ENCODE measurements at places on chromosomes 5 and 9.
A peak's percentile ranks its signal among the peaks of the same experiment; 100 is the strongest.

- no peak for DNase-seq
These were observed 15.5 kb downstream of the MYOZ3 start for GRCh38 chr5:150676578-150676977.

DNA sequence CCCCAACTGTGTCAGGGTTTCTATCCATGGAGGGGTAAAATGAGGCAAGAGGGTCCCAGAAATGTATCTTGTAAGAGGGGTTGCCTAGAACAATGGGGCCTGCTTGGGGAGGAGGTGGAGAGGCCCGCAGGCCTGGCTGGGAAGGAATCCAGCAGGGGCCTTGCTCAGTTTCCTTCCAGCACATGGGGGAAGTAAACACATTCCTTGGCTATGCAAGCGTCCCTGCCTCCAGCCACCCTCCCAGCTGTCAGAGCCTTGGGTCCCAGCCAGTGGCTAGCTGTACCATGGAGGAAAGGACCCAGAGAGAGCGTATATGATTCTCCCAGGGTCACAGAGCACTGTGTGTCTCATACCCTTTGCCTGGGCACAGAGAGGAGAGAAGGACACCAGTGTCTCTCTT is 71.1 kb upstream of the IL17B start:
- DNase-seq = no peak

DNA sequence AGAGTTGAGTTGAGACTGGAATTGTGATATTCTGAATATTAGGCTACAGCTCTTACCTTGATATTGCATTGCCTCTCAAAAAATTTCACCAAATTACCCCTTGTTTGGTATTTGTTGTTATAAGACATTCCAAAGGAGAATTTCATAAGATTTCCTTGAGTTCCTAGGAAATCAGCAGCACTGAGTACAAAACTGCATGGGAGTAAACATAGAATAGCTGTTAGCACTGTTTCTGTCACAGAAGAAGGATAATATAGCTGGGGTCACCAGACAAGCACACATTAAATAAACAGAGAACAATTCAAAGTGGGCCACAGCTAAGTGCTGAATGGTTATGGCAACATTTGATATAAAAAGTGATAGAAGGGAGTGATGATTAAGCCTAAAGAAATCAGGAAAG is 724.3 kb downstream of the PRELID2 start:
- no peak for DNase-seq

DNA sequence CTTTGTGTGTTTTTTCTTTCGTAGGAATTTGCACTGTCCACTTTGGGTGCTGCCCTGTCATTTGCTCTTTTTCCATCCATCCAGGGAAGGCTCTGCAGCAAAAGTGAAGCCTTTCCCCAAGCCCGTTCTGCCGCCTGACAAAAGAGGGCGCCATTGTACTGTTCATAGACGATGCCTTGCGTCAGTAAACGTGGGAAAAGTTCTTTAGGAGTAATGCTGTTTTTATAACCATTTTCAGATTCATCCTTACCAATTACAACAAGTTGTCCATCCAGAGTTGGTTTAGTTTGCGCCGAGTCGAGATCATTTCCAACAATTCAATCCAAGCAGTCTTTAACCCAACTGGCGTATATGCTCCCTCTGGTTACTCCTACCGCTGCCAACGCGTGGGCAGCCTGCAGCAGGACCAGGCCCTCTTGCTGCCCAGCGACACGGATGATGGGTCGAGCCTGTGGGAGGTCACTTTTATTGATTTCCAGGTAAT is 34.3 kb upstream of the RPS23 start:
- no peak for DNase-seq

DNA sequence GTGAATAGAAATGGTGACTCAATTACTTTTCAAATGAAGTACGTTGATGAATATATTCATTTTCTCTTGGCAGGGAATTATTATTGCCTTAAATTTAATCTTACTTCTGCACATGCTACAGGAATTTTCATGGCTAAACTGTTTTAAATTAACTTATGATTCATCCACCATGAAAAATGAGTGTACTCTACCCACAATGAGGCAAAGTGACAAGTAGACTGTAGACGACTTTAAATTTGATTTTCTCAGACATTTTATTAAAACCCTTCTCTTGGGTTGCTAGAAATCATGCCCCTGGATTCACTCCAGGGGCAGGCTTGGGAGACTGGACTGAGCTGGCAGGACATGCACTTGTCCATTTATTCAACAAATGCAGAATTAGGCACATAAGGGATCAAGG is 23.5 kb upstream of the ERAP2 start:
- DNase-seq = no peak

- peak; percentile 46 for DNase-seq
These were observed 57.9 kb downstream of the PBX3 start for GRCh38 chr9:125805057-125805456.

DNA sequence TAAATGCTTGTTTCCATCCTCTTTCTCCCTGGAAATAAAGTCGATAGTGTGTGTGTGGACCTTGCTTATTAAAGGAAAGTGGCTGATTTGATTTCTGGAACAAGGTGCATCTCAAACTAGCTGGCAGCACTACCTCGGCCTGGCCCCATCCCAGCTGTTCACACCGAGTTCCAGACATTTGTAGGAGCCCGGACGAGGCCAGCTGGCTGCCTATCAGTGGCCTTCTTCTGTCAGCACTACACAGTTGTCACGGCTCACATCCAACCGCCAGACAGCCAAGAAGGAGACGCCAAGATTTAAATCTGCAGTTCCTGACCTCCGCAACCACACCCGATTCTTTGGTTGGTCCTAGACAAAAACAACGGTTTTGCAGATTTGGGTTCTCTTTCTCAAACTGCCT is 63.6 kb downstream of the PALM2AKAP2 start:
- no peak for DNase-seq

GRCh38 chr9:86626802-86627201 is 272.6 kb upstream of the TUT7 start:
- DNase-seq = no peak

DNA sequence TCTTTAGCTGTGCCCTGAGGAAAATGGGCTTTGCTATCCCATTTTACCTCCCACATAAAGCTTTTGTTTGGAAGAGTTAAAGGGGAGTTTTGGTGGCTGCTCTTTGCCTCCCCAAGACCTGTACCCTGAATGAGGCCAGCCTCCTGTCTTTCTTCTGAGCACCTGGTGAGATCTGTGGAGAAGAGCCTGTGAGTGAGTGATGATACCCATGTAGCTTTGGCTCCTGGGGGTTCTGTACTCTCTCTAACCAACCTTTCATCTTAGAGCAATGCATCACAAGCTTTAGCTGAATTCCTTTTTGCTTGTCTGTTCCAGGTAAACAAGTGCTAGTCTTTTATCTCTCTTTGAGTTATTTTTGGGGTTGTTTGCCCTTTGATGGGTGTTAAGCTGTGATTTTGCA is 73.6 kb downstream of the SCAMP1 start:
- no peak for DNase-seq

- no peak for DNase-seq
These were observed 27.2 kb downstream of the CSF2 start for GRCh38 chr5:132100672-132101261.

DNA sequence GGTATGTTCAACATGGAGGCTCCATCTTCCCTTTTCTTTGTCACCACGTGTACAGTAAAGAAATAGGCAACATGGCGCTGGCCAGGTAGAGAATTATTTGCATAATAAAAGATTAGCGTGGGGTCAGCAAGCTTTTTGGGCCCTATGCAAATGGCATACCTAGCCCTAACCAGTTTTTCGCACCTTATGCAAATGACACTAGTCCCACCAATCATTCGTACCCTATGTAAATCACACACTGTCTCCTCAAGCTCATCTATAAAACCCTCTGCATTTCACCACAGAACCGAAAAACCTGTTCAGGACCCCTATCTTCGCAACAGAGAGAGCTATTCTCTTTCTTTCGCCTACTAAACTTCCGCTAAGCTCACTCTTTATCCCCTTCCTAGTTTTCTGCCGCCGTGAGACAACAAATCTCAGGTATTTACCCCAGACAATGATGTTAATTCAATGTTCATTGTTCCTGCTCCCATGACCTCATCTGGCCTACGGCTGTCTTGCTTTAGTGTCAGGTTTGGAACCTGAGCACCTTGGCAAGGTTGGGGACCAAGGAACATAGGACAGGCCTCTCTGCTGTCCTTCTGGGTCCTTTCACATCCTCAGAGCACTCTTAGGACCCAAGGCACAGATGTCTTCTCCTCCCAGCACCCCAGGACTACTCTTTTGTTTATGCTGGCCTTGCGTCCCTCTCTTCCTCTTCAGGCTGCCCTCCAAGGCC is 180.7 kb upstream of the RAI14 start:
- DNase-seq = no peak
